Spinal cord (tissue), 10 donors: ENCODE measurements at places on chromosomes 11 and 22.

GRCh38 chr22:36913427-36914389 lies at the start of gene CSF2RB:
Gene CSF2RB (plus strand): TSS chr22:36913628. CDS start chr22:36922208, 8,580 bp downstream.
- no peak for DNase-seq

DNA sequence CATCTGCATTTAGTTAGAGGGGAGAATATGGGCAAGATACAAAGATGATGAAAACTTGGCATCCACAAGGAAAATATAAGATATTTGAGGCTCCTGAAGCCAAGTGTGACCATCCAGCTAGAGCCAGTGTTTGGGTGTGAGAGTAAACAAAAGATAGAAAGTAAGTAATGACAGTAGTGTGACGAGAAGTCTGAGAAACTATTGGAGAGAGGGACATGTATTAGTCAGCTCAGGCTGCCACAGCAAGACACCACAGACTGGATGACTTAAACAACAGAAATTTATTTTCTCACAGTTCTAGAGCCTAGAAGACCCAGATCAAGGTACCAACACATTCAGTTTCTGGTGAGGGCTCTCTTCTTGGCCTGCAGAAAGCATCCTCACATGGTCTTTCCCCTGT lies 6.4 kb upstream of the CCKBR start:
- DNase-seq: no peak

GRCh38 chr11:1105183-1105565 lies 30.5 kb downstream of the MUC2 start:
- DNase-seq: no peak

DNA sequence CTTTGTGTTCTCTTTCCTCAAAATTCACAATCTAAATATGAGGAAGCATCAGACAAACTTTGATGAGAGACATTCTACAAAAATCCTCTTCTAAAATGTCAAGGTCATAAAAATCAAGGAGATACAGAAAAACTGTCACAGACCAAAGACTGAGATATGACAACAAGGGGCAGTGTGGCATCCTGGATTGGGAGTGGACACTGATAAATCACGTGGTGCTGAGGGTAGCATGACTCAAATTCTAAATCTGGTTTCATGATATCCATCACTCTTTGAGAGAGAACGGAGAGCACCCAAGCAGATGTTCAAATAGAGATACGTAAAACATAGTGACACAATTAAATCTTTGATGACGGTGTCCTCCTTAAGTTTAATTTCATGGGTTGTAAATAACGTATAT lies 13.0 kb upstream of the CARD18 start:
- no peak for DNase-seq

DNA sequence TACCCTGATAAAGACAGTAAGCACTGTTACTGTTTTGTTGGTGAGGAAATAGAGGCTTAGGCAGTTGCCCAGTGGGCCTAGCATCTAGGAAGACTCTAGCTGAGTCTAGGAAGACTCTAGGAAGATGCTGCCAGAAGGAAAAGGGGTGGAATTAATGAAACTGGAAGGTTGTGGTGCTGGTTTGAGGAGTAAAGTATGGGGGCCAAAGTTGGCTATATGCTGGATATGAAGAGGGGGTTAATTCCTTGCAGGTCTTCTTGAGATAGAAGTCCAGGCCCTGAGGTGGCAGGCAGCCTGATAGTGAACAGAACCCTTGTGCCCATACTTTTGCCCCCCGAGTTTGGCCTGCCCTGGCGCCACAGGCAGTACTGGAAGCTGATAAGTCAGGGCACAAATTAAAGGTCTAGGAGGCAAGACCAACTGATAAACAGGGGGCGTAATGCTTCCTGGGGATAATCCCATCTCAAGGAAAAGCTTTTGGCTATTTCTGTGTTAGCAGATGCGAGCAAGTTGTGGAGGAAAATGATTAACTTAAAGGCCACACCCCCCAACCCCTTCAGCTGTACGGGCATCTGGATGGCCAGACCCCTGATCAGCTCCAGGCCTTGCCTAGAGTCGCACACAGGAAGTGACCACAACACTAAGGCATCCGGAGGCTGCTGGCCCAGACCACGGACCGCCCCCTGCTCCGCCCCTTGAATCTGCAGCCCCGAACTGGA lies 3.1 kb downstream of the ILK start:
- no peak for DNase-seq

DNA sequence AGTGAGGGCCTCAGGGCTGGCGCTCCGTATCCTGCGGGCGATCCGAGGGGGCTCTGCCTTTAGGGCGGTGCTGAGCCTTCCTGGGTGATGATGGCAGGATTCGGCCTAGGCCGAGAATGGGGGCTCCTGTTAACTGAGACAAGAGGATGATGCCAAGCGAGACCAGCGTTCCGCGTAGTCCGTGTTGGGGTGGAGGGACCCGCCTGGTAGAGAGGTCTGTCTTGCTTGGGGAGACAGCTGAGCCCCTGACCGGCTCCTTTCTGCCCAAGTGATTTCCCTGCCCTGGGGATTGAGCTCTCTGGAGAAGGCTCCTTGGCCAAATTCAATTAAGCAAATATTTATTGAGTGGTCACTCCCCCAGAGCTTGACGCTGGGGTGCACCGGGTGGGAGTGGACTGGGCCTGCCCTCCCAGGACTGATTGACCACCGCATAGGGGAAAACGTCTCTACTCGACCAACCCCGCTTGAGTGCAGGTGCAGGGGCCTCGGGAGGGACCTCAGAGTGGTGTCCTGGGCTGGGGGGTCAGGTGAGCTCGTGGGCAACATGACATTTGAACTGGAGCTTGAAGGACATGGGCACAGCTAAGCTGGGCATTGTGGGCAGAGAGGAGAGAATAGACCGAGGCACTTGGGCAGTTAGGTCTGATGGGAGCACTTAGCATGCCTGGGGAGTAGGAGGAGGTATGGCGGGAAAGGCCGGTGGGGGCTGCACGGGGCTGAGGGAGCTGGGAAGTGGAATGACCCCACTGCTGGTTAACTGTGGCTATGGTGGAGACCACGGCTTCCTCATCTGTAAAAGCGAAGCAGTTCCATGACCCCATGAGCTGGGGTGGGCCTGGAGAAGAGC lies 1.1 kb downstream of the GNAZ start:
- DNase-seq: no peak

GRCh38 chr11:121780971-121781370 lies 328.2 kb upstream of the SORL1-AS1 start:
- DNase-seq: no peak

DNA sequence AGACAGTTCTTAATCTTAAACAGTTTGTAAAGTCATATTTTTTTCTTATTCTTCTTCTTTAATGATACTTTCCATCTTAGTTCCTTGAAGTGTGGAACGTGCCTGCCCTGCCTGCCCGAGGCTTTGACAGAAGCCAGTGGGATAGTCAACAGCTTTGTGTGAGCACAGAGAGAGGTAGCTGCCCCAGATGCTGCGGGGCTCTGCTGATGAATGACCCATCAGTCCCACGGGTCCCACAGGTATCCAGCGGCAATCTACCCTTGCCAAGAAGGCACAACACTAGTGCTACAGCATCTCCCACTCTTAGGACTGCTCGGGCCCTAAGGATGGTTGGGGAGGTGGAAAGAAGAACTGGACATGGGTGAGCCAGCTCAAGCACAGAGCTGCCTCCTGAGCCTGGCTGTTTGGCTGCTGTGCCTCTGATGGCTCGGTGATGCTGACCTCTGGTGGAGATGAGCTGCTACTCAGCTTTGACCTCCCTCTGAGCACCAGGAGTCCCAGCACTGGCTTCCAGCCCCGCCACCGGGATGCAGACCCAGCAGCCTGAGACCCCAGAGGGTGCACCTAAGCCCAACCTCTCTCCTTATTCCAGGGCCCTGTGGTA lies 11.8 kb upstream of the APLNR start:
- peak; percentile 93 for DNase-seq

GRCh38 chr22:41939981-41940831 lies 6.7 kb downstream of the CENPM start:
- no peak for DNase-seq

DNA sequence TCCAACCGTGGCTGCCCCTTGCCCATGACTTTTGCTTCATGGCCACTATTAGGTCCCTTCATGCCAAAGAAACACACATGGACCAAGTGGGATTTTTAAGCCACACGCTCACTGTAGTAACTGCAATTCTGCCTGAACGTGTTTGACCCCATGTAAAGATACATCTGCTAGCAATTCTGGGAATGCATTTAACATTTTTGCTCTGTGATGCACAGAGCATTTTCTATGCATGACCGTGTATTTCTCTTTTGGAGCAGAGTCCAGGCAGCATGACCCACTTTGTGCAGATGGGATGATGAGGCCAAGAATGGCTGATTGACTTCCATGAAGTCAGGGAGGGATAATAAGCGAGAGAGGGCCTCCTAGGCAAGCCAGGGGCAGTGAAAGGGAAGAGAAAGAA lies 108.5 kb downstream of the TP53I11 start:
- DNase-seq: peak; percentile 55

- no peak for DNase-seq
These were observed 9.6 kb downstream of the OR52N2 start for GRCh38 chr11:5818245-5818886.

- no peak for DNase-seq
These were observed 201.6 kb upstream of the B3GAT1 start for GRCh38 chr11:134613646-134614045.

DNA sequence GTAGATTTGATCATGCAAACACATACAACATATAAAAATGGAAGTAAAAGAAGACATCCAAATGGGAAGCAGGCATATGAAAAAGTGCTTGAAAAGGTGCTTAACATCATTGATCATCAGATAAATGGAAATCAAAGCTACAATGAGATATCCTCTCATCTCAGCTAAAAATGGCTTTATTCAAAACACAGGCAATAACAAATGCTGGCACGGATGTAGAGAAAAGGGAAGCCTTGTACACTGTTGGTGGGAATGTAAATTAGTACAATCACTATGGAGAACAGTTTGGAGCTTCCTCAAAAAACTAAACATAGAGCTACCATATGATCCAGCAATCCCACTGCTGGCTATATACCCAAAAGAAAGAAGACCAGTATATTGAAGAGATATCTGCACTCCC lies 549 bp upstream of the TCN1 start:
- peak; percentile 19 for DNase-seq

- DNase-seq: peak; percentile 43
These were observed 49.2 kb downstream of the DBX1 start for GRCh38 chr11:20110908-20111669.
